Activated CD4-positive, alpha-beta T cell treated with anti-CD3 and anti-CD28 coated beads for 24 hours (primary cell): ENCODE measurements at places on chromosomes 1 and 21.

- no peak for DNase-seq
These were observed at the start of gene KLHDC8A for GRCh38 chr1:205356440-205357139. TSS of gene KLHDC8A (minus strand) at chr1:205356922. CDS start at chr1:205343604, 13,318 bp downstream.

DNA sequence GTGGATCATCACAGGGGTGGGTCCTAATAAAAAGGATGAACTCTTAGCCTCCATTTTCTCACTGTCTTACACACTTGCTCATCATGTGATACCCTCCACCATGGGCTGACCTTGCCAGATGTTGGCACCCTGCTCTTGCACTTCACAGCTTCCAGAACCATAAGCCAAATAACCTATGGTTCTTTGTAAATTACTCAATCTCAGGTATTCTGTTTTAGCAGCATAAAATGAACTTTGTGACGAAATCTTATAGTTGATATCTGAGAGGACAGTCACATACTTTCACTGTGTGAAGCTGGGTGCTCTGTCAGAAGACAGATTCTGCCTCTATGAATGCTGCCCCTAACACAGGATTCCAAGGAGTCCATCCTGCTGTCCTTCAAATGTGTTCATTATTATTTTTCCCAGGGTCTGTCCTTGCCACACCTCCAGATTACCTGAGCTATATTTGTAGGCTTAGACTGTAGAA is 13.8 kb downstream of the DUSP10 start:
- no peak for DNase-seq

- DNase-seq: no peak
These were observed 15.0 kb downstream of the CRNN start for GRCh38 chr1:152398812-152399698.

- DNase-seq: no peak
These were observed 149.6 kb downstream of the DISC1 start for GRCh38 chr1:231776010-231776756.

GRCh38 chr1:109846846-109847245 is 63.8 kb upstream of the CSF1 start:
- no peak for DNase-seq

- no peak for DNase-seq
These were observed 119.1 kb downstream of the ADGRL4 start for GRCh38 chr1:78887458-78887857.

- no peak for DNase-seq
These were observed 45.9 kb downstream of the GPR88 start for GRCh38 chr1:100583827-100584226.
